ENCODE measurements at places on chromosomes 1 and 21.

- no peak for DNase-seq
Measured at GRCh38 chr21:37319551-37319950, 47.0 kb upstream of the DYRK1A start.

GRCh38 chr1:200337410-200337809 is 72.4 kb downstream of the ZNF281 start:
- DNase-seq, result no peak

- no peak for DNase-seq
Measured at GRCh38 chr1:158014731-158015320, 21.4 kb downstream of the KIRREL1 start.

DNA sequence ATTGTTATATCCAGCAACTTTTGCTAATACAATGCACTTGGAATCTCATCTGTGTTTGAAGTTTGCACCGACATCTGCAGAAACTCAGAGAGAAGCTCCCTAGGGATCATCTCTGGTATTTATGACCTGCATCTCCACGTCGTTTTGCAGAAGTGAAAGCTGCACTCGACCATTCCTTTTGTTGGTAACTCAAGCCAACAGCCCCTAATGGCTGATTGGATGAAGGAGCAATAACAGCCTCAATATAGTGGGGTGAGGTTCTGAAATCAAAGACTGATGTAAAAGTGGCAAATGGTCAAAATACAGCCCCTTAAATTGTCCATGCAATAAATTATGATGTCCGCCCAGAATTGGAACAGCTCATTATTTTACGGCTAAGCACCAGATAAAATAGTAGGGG is 344.2 kb upstream of the KAZN start:
- no peak for DNase-seq

- no peak for DNase-seq
Measured at GRCh38 chr1:35935442-35936388, 4.8 kb downstream of the AGO3 start.

GRCh38 chr21:36980280-36981048 is 14.0 kb upstream of the HLCS start:
- DNase-seq, result no peak

GRCh38 chr1:83799594-83799993 is 199.3 kb downstream of the TTLL7 start:
- no peak for DNase-seq

GRCh38 chr21:26490771-26491170 is 82.3 kb downstream of the CYYR1 start:
- DNase-seq, result no peak

DNA sequence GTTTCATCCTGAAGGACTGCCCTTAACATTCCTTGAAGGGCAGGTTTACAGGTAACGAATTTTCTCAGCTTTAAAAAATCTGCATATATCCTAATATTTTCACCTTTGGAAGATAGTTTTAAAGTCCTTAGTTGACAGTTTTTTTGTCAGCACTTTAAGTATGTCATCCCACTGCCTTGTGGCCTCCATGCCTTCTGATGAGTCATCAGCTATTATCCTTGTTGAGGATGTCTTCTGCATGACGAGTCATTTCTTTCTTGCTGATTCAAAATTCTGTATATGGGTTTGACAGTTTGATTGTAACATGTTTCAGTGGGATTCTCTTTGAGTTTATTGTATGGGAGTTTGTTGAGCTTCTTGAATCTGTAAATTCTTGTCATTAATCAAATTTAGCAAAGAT is 500.6 kb downstream of the DISC1 start:
- no peak for DNase-seq

DNA sequence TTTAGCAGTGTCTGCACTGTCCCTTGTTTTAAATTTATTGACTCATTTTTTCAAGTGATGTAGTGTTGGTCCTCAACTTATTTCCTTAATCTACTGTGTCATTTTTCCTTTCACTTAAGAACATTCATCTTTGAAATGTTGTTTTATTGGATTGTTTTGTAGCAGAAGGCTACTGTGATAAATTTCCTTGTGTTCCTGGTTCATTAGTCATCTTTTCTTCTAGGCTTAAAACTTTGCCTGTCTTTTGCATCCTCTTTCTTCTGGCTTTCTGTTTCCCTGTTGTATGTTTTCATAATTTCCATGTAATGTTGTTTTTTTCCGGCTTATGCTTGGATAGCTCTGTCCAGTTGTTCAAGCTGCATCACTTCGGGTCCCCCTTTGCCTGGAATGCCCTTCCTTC is 61.9 kb downstream of the UBE2T start:
- DNase-seq, result no peak

- peak; percentile 67 for DNase-seq
Measured at GRCh38 chr1:60874718-60875117, 207.6 kb upstream of the NFIA start.

Data from PC-9 (cell line).